SK-N-SH (cell line): ENCODE measurements at places on chromosomes 5 and 9.
A peak's percentile ranks its signal among the peaks of the same experiment; 100 is the strongest.

GRCh38 chr5:5374009-5374715 lies 48.3 kb upstream of the ICE1 start:
- no peak for DNase-seq

- no peak for DNase-seq
Observed at GRCh38 chr9:13361076-13361475, 81.6 kb upstream of the MPDZ start.

GRCh38 chr5:15794052-15794985 lies 294.3 kb downstream of the FBXL7 start:
- DNase-seq, result peak; percentile 26

DNA sequence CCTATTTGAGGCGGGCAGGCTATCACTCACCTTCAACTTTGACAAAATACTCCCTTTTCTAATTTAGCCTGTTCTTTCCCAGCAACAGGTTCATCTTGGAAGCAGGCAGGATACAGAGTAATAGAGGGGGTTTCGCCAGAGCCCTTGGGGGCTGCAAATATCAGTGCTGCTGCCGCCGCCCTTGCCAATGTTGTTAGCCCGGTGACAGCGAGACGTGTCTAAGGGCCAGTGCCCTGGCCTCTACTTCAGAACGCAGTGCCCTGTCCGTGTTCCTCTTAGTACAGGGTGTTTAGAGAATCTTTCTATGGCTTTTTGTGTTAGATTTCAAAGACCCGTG lies 703 bp downstream of the FAM120AOS start:
- DNase-seq, result peak; percentile 28

DNA sequence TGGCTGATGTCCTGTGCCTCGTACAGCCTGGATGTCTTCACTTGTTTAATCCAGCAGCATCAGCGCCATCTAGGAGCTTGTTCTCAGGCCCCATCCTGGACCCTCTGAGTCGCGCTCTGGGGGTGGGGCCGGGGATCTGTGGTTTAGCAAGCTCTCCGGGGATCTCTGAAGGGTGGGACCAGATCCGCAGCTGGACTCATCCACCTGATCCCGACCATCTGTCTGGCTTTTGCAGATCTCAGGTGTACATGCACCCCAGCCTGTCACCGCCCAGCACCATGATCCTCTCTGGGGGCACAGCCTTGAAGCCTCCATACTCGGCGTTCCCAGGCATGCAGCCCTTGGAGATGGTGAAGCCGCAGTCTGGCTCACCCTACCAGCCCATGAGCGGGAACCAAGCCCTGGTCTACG lies 15.1 kb upstream of the POMT1 start:
- DNase-seq, result no peak

DNA sequence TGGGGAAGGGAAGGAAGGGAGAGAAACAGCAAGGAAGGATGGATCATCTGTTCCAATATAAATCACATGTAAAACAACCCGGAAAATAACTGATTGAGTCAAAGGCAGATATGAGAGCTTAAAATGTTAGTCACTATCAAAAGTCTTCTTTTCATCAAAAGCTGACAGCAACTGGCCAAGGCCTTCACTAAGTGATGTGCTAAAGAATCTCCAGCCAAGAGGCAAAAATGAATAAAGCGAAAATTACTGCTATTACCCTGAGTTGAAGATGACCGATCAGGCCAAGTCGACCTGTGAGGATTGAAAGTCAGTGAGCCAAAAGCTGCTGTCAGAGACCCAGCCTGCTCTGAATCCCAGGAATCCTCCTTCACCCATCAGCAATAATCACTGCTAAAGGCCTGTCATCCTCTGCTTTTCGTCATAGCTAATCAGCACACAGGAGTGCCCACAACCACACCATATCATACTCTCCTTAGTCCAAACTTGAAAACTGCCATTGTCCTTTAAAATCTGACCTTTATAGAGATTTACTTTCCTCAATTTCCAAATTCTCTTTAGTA lies 736.9 kb downstream of the TLE1 start:
- peak; percentile 22 for DNase-seq

GRCh38 chr9:15349892-15350761 lies 43.1 kb upstream of the TTC39B start:
- DNase-seq, result no peak

GRCh38 chr5:67189931-67190330 lies 6.7 kb downstream of the CD180 start:
- no peak for DNase-seq

- DNase-seq, result no peak
Observed at GRCh38 chr5:125554355-125554754, 807.9 kb upstream of the ZNF608 start.

GRCh38 chr5:139092741-139093343 lies 105.3 kb downstream of the SIL1 start:
- no peak for DNase-seq

- DNase-seq, result peak; percentile 52
Observed at GRCh38 chr5:138789771-138790242, 36.6 kb downstream of the CTNNA1 start.

DNA sequence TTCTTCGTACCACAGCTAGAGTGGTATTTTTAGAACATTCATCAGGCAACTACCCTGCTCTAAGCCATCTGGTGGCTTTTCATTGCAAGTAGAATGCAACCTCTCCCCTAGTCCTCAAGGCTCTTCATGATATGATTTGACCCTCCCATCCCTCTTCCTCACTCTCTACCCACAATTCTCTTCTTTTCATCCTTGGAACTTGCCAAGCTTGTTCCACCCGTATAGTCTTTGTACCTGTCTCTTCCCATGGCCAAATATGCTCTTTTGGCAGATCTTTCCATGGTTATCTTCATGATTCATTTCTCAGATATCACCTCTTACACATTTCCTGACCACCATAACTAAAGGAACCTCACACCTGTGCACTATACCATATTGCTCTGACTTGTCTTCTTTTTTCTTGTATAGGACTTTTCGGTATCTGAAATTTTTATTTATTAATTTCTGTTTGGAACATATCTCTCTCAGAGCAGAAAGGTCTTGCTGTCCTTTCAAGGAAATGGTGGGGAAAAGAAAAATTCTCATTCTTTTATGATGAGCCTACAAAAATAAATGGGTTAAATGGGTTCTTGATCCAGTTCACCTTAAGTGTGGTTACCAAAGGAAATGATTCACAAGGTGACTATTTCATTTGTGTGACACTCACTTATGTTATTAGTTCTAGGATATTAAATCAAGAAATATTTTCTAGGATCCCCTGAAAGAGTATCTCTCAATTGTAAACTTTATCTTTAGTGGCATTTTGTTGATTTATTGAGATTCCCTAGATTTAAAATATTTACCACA lies 3.7 kb upstream of the CD274 start:
- DNase-seq, result no peak

- no peak for DNase-seq
Observed at GRCh38 chr5:8811581-8811980, 734.3 kb downstream of the SEMA5A start.

- DNase-seq, result peak; percentile 7
Observed at GRCh38 chr5:63959177-63959982, 2.9 kb downstream of the HTR1A start.

DNA sequence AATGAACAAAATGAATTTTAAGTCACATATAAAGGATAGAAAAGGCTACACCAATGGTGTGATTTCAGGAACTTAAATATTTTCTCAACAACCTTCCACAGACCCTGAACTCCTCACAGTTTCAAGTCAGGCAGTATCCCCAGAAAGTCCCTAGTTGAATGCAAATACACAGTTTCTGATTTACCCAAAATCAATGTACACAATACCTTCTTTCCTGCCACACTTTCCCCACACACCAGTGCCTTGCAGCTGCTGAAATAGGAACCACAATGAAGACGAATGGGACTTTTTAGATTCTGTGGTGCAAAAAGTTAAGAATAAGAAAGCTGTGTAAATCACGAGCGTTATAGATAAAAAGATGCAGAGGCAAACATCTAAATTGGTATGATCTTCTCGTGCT lies 552.4 kb upstream of the MEF2C start:
- no peak for DNase-seq

- peak; percentile 16 for DNase-seq
Observed at GRCh38 chr5:17384181-17384580, 113.8 kb upstream of the TAF11L2 start.
